HuH-7.5 (cell line): ENCODE measurements at places on chromosomes 6 and 20.

DNA sequence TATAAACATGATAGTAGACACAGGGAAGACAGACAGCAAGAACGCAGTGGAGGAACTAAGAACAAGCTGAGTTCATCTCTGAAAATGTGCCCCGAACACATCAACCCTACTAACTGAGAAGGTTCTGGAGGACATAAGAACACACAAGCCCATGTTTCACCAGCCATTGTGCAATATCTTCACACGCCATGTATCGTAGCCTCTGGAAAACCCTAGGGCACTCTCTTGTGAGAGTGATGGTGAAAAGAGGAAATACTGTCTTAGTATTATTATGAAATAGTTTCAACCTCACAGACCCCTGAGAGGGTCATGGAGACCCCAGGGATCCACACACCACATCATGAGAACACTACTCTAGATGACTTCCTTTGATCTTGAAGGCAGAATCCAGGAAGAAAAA is 26.1 kb upstream of the FOXF2 start:
- DNase-seq = no peak

GRCh38 chr6:131161987-131162386 is 26.7 kb downstream of the AKAP7 start:
- no peak for DNase-seq

DNA sequence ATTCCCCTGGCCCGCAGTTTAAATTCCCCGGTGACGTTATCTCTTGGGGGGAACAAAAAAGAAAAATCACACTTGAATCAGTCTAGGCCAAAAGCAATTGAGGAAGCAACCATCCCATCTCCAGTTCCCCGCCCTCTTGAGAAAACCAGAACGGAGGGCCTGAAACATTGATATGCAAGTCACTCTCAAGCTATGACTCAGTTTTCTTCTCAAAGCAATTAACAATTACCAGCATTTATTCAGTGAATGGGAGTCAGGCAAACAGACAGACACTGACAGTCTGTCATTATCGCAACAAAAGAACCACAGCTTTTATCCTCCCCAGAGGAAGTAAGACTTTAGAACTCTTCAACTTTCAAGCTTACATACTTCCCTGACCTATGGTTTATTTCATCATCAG is 100.9 kb downstream of the OPRM1 start:
- DNase-seq = no peak

GRCh38 chr20:20737158-20737557 is 24.7 kb upstream of the RALGAPA2 start:
- no peak for DNase-seq

GRCh38 chr6:145670311-145670710 is 65.0 kb downstream of the EPM2A start:
- no peak for DNase-seq

DNA sequence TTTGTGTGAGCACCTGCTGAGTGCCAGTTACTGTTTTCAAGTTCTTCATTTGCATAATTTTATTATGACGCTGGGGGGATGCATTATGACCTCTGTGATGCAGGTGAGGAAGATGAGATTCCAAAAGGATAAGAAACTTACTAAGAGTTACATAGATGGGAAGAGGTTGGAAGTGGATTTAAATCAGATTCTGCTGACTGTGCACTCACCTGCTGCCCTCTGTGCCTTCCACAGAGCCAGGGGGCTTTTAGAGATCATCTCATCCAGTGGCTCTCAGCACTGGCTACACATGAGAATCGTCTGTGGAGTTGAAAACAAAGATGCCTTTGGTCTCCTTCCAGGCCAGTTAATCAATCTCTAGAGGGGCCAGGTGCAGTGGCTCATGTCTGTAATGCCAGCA is 47.9 kb downstream of the TIAM2 start:
- no peak for DNase-seq

GRCh38 chr20:4569865-4570264 is 151.8 kb upstream of the PRND start:
- DNase-seq = no peak

- no peak for DNase-seq
Measured at GRCh38 chr20:61460261-61461052, 208.4 kb downstream of the CDH4 start.

GRCh38 chr20:61874421-61875068 is 191.1 kb downstream of the TAF4 start:
- peak; percentile 59 for DNase-seq

DNA sequence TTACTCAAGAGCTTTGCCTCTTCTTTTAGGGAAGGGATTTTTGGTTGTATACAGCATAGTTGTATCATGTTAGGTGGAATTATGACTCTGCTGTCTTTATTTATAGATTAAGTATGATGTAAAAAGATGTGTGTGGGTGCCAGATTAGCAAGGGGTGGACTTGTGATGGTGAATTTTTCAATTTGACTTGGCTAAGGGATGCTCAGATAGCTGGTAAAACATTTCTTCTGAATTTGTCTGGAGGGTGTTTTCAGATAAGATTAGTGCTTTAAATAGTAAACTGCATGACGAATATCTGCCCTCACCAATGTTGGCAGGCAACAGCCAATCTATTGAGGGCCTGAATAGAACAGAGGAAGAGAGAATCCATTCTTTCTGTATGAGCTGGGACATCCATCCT is 173.3 kb upstream of the TNFAIP3 start:
- DNase-seq = no peak

DNA sequence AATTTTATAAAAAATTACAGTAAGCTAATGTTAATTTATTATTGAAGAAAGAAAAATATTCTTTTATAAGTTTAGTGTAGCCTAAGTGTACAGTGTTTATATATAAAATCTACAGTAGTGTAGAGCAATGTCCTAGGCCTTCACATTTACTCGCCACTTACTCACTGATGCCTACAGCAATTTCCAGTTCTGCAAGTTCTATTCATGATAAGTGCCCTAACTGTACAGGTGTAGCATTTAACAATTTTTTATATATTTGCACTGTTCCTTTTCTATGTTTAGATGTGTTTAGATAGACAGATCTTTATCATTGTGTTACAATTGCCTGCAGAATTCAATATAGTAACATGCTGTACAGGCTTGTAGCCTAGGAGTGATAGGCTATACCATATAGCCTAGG is 80.1 kb upstream of the HDAC2 start:
- DNase-seq = no peak

- DNase-seq = no peak
Measured at GRCh38 chr20:1537731-1538058, 19.8 kb downstream of the SIRPD start.

DNA sequence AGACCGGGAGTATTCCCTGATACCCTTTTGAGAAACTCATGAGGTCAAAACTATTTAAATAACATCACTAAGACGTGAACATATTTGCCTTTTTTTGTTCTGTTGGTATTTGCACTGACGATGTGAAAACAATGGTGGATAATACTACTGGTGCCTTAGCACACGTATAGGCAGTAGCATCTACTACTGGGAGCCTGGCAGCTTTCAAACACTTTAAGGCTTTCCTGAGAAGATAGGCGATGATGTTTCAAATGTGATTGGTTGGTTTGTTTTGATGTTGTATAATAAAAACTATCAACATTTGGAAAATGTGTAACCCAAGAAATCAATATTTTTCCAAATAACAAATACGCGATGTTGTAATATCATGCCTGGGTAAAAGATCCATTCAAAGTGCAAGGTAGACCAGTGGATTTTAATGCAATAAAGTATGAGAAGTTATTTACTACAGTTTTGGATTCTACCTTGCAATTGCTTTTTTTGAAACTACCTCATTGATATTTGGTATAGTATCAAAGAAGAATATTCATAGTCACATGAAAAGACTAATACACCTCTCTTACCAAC is 166.2 kb downstream of the FRK start:
- no peak for DNase-seq

- DNase-seq = no peak
Measured at GRCh38 chr6:113998811-113999210, 27.9 kb upstream of the HDAC2 start.

- no peak for DNase-seq
Measured at GRCh38 chr6:112321941-112322424, 25.1 kb upstream of the RFPL4B start.

DNA sequence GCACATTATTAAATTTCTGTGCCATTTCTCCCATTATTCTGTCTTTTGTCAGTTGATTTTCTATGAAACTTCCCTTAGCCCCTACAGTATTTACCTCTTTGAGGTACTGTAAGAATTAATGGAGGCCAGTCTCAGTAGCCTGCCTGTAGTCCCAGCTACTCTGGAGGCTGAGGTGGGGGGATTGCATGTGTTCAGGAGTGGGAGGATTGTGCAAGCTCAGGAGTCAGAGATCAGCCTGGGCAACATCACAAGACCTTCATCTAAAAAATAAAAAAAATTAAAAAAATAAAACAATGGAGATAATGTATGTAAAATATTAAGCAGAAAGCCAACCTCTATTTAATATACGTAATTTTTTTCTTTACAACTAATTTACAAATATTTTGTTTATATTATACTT is 77.8 kb downstream of the OR2B2 start:
- no peak for DNase-seq

GRCh38 chr6:73308712-73309534 is 45.2 kb downstream of the DPPA5 start:
- no peak for DNase-seq

DNA sequence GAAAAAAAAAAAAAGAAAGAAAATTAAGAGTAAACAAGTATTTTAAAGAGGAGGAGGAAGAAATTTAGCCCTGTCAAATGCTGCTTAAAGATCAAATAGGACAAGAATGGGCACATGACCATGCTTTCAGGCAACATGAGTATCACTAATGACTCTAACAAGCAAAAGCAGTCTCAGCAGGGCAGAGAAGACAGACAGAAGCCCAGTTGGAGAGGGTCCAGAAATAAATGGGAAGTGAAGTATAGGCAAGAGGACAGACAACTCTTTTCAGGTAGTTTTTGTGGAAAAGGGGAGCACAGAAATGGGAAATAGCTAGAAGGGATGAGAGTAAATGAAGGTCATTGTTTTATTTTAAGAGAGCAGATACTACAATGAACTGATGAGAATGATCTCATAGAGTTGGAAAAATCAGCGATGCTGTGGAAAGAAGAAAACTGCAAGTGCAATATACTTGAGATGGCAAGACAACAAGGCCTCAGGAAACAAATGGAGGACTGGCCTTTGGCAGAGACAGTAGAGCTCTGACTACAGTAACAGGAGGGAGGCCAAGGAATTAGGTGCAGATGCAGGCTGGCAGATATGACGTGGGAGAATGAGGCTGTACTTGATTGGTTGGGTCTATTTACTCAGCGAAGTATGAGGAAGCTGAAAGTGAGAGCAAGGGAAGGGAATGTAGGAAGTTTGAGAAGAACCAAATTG is 40.3 kb downstream of the KIF6 start:
- no peak for DNase-seq

GRCh38 chr6:42742116-42742894 is 3.6 kb downstream of the TBCC start:
- no peak for DNase-seq

DNA sequence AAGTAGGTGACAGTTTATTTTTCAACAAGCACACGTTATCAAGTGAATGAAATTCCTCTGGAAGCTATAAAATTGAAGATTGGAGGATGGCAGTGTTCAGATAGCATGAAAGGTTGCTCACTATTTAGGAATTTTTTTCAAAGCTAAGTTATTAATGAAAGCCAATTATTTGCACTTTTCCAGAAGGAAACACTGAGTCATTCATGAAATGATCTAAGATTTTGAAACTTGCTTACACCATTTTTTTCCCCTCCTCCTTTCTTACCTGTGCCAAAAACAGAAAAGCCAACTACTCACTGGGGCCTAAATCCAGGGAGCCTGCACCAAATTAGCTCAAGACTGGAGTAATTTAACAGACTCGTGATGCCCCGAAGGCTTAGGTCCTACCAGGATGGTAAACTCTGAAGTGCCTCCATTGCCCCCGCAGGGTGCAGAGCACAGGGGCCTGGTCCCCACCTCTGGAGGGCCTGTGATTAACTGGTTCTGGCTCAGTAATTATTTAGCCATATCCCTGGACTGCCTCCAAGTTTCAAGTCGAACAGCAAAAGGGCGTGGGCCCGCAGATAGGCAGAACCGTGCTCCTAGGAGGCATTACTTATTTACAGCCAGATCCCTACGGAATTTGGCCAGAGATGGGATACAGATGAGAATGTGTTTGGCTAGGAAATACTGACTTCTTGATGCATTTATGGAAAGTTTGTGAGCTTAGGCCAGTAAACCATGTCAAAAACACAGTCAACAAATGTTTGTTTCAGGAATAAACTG is 28.0 kb upstream of the ZNF217 start:
- DNase-seq = peak; percentile 85

DNA sequence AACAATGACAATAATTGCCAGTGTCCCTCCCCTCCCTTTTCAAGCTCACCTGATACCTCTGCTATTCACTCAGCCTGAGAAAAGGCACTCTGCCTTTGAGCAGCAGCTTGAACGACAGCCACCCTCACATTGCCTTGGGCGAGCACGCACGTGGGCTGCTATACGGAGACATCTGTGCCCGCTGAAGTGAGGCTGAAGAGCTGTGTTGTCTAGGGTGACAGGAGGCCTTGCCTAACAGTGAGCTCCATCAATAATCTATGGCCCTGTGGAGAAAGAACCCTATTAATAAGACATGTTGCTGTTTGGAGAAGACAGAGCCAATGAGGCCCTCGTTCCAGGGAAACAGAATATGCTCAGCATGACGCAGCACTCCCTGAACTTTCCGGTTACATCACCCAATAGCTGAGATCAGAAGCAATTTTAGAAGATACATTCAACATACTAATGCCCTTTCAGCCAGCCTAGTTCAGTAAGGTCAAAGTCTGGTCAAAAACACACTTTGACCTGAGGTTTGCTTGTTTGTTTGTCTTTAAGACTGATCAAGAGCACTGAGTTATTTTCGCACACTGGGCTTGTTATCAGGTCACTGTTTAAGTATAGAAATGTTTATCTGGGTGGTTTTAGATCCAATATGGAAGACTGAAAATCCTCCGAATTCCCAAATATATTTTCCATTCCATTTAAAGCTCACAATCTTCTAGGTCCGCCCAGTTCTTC is 30.6 kb downstream of the RBM24 start:
- DNase-seq = peak; percentile 18

DNA sequence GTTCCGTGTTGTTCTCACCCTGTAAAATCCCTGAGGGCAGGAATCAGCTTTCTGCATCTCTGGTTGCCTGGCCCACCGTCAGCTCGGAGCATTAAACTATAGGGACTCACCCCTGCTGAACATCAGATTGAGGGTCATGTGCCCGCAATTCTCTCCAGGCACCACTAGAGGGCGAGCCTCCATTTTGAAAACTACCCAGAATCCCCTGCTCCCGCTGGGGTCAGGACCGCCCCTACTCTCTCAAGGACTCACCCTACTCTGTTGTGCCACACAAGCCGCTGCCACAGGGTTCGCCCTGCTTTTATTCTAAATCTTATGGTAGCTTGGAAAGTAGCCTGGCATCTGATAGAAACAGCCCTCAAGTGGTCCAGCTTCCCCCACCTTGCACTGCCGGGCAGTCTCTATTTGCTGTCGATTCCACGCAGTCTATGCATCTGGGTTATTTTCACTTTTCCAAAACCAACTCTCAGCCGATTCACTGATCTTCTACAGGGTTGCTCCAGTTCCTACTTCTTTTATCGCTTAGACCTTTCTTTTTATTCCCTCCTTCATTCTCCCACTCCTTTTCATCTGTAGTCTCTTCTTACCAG is 244.1 kb upstream of the QKI start:
- peak; percentile 28 for DNase-seq
